Activated T-cell treated with anti-CD3 and anti-CD28 coated beads for 4 hours (primary cell): ENCODE measurements at places on chromosomes 12 and 14.
A peak's percentile ranks its signal among the peaks of the same experiment; 100 is the strongest.

DNA sequence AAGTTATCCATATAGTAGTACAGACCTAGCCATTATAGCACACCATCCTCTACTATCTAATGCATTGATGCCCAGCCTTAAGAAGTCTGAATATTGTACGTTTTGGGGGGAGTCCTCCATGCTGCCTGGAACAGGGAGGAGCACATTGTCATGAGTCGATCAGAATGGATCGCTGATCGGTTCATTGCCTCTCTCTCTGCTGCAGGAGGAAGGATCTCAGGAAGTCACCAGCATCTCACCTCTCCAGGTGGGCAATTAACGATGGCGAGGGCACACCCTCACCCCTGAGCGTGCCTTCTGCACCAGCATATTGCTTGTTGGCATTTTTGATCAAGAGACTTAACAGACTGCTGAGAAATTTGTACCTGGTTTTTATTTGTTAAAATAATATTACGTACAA is 11.5 kb downstream of the CCND2 start:
- DNase-seq = no peak

GRCh38 chr12:22802883-22803630 is 178.1 kb downstream of the ETNK1 start:
- DNase-seq = no peak

- no peak for DNase-seq
Observed at GRCh38 chr12:57713209-57713608, 19.3 kb downstream of the OS9 start.

DNA sequence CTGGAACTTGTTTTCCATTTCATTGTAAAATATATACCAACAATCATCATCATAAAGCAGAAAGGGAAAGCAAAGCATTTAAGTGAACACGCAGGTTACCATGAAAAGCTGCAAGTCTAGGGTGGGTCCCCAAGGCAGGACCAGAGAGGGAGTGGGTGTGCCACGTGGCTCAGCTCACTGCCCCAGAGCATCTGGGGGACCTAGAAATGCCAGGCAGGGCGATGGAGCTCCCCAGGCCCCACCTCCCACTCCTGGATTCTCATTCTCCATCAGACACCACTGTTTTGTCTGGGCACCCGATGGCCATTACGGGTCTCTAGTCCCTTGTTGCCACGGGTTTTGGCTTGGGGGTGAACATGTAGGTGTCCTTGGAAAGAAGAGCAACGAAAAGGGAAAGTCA is 34.7 kb downstream of the BCL11B start:
- no peak for DNase-seq

DNA sequence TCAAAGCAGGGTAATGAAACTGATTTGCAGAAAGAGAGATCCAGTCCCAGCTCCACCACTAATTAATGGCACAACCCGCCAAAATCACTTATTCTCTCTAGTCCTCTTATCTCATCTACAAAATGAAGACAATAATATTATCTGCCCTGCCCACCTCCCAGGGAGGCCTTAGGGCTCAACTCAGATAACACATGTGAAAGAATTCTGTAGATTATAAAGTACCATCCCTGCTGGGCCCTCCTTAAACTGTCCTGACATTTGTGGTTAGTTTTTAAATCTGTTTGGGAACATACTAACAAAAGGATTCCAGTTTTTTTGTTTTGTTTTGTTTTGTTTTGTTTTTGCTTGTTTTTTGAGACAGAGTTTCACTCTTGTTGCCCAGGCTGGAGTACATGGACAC is 7.3 kb downstream of the POMT2 start:
- DNase-seq = no peak

GRCh38 chr14:54447231-54447692 is 6.1 kb upstream of the CNIH1 start:
- DNase-seq = no peak

DNA sequence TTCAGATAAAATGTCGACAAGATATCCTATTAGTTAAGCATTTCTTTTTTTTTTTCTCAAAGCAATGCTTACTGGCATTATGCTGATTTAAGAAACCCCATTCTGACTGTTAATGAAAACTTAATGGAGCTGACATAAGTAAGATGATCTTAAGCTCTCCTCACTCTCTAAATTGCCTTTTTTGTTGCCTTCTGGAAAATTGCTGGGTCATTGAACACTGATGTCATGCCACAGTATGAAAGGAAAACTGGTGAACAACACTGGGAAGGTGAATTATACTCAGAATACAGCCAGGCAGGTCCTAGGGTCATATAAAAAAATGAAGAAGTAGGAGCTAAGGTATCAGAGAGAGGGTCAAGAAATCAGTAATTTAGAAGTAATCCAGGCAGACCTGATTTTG is 179.9 kb downstream of the BTG1 start:
- no peak for DNase-seq

DNA sequence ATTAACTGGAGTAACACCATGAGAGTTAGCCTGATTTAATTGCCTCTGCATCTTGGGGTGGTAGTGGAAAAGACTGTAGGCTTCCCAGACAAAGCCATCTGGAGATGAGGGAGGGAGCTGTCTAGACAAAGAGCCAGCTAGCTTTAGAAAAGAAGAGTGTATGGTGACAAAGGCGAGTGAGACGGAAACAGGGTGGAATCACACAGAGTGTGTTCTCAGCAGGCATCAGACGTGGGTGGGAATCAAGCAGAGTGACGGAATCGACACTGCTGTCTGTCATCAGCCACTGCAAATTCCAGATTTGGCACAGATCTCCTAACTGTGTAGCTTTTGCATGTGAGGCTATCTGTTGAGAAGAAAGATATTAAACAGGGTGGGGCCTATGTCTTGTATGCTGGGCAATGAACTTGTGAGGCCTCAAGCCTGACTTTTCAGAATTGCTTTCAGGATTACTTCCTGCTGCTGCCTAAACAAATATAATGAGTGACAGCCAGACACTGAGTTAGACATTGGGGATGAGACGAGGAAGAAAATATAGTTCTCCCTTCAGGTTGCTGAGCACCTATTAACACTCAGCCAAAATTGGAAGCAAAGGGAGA is 236.5 kb upstream of the GRIP1 start:
- no peak for DNase-seq

- DNase-seq = no peak
Observed at GRCh38 chr12:108191938-108192337, 62.9 kb downstream of the WSCD2 start.

DNA sequence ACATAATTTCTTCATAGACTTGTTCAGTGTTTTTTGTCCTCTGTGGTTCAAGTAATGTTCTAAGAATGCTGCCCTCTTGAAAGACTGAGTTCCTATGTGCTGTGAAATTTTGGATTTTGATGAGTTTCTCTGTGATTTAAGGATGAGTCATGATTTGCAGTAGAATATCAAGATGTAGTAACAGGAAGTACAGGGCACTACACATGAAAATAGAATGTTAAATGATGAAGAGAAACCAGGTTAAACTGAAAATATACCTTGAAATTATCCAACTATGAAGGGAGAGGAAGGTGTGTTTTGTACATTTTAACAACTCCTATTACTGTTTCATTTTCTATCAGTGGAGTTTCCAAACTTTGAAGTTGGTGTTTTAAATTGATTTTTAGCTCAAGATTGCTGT is 4.8 kb downstream of the ELK3 start:
- DNase-seq = no peak

DNA sequence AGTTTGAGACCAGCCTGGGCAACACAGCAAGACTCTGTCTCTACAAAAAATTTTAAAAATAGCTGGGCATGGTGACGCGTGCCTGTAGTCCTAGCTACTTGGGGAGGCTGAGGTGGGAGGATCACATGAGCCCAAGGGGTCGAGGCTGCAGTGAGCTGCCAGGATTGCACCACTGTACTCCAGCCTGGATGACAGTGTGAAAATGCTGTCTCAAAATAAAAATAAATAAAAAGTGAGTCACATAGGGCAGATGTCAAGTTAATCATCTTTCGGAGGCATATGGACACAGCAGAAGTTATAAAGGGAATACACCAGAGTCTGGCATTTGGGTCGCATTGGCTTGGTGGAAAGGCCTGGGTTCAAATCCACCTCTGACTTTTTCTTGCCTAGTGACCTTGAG is 92.7 kb downstream of the PHETA1 start:
- no peak for DNase-seq

DNA sequence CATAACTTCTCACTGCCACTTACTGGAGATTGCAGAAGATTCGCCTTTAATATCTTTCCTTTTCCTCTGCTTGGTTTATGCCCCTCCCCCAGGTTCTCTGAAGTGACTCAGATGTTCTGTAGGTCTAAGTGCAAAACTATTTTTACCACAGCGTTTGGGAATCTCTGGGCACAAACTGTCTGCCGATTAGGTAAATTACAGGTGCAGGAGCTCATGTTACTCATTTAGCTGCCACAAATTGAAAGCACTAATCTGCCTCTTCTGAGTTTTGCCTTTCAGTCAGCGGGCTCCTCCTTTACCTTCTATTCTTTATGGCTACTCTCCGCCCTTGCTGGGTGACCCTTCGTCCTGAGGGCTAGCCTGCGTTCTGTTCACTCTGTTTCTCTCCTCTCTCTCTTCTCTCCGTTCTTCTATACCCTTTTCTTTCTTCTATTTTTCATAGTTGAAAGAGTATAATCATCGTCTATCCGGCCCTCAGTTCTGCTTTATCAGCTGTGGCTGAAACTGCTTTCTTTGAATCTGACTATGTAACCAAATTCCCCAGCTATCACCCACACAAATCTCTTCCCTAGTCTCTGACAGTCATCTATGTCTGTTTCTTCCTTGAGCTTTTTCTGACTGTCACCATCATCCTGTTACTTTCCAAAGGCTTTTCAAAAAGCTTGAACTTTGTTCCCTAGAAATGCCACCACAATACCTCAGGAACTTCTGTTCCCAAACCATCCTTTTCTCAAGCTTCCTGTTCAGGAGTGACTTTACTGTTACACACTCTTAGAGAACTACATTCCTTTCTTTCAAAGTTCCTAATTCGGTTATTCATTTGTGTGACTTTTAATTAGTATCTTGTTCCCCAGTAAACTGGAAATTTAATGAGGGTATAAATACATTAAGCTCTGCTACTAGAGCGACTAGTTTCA is 4.3 kb upstream of the MYF6 start:
- DNase-seq = no peak

GRCh38 chr14:47919334-47919846 is 244.0 kb upstream of the MDGA2 start:
- no peak for DNase-seq

DNA sequence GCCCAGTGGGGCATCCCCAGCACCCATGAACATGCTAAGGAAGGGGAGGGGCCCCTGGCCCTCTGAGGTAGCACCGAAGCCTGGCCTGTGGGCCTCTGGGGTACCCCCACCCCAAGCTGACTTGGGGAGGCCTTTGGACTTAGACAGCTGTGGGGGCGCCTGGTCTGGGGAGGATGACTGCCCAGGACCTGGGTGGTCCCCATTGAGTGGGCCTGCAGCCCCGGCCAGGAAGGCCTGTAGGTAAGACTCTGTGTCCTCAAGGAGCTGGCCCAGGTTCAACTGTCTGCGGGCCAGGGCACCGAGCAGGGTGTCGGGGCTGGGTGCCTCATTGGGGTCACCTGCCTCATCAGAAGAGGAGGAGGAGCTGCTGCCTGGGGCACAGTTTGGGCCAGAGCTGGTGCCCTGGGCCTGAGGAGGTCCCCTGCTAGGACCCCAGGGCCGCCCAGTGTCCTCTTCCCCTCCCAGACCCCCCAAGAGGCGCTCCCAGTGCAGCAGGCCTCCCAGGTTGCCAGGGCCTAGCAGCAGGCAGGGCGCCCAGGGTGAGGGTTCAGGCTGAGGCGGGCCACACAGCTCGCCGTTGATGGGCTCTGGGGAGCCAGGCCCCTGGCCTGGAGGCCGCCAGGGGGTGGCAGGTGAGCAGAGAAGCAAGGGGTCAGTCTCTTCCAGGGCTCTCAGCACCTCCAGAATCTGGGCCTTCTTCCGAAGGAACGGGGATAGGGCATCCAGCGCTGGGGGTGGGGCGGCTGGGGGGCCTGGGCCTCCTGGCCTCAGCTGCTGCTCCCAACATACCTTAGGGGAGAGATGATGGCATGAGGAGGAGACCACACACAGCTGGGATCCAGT is 31.4 kb downstream of the NCKAP5L start:
- DNase-seq = no peak

GRCh38 chr12:121005346-121005815 is 10.9 kb downstream of the C12orf43 start:
- DNase-seq = peak; percentile 7

- DNase-seq = no peak
Observed at GRCh38 chr14:36818794-36819384, 157.2 kb downstream of the PAX9 start.

GRCh38 chr14:37623971-37624370 is 28.5 kb downstream of the TTC6 start:
- DNase-seq = no peak

- DNase-seq = no peak
Observed at GRCh38 chr12:75587340-75588106, 76.1 kb upstream of the KRR1 start.

- DNase-seq = no peak
Observed at GRCh38 chr14:63524537-63525155, 18.5 kb downstream of the PPP2R5E start.

DNA sequence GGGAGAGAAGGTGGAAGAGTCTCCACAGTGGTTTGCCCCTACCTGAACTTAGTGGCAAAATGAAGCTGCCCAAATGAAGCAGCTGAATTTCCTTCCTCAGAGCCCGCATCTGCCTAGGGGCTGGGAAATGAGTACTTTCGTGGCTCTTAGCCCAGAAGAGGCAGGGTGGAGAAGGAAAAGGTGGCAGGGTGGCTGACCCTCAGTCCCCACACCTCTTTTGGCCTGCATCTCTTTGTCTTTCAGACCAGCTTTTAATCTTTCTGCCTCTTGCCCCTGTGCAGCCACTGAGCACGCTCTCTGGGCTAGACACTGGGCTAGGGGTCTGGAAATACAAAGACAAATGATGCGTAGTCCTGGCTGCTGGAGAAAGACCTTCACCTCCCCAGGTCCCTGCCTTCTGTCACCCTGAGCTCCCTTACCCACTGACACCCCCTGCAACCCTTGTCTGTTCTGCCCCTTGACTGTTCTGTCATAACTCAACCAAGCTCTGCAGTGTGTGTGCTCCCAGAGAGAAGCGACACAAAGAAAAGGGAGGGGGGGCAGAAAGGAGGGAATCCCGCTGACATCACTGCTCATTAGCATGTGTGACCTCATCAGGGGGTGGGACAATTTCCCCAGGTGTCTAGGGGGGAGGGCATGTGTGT is 371 bp upstream of the REM2 start:
- peak; percentile 58 for DNase-seq

GRCh38 chr14:77457115-77457521 is 283 bp downstream of the VIPAS39 start:
- DNase-seq = no peak
